GOT3 (cell line): ENCODE measurements at places on chromosomes 11 and 22.
A peak's percentile ranks its signal among the peaks of the same experiment; 100 is the strongest.

- DNase-seq, result no peak
Measured at GRCh38 chr11:80146232-80146631, 705.4 kb upstream of the TENM4 start.

DNA sequence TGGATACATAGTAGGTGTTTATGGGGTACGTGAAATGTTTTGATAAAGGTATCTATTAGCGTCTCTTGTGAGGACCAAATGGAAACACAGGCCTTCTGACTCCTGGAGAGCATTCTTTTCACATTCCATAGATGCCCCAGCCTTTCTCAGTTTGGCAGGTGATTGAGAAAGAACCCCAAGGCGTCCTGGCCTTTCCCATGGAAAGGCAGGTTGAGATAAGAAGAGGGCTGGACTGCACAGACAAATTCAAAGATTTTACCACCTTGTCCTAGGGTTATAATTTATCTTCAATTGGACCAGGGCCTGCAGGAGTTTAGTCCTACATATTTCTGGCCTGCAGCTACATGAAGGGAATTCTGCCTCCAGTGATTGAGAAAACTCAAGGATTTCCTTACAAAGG lies 661 bp upstream of the OLFML1 start:
- no peak for DNase-seq

- DNase-seq, result no peak
Measured at GRCh38 chr22:21624120-21624879, 5.5 kb downstream of the YDJC start.

DNA sequence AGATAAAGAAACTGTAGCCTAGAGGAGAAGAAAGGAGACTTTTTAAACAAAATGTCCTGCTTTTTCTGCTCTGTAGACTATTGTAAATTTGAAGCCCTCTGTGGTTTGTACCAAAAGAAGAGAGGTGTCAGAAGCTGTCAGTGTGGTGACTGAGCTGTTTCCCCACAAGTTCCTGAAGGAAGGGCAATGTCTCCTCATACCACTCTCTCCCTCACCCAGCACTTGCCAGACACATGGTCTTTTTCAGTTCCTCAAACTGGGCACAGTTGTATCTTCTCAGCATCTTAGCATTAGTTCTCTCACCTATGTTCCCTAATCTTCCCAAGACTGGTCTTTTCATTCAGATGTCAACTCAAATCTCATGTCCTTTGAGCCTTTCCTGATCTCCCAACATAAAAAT lies 4.3 kb downstream of the BCO2 start:
- no peak for DNase-seq

- no peak for DNase-seq
Measured at GRCh38 chr22:49550141-49550430, 277.6 kb downstream of the BRD1 start.

DNA sequence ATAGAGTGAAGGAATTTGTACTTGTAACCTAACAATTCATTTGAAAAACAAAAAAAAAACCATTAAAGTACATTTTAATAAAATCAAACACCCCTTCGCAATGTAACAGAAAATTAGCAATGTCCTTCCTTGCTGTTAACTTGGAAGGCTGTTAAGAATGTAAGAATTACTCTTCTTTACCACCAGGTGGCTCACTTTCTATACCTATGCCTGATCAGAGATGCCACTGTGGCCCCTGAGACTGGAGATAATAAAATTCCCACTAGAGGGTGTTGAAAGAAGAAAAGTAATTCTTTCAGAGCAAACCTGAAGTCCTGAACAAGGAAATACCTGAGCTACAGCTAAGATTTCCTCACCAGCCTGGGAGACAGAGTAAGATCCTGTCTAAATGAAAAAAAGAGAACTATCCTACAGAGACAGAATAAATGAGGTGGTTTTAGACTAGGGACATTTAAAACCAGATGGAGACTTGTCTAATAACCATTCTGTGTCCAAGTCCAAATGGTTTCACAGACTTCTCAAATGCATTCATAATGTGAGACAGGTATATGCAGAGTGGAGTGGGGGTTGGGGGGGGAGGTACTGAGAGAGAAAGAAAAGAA lies 1089.3 kb downstream of the FAM181B start:
- no peak for DNase-seq

- no peak for DNase-seq
Measured at GRCh38 chr22:29348041-29348440, 32.5 kb upstream of the RASL10A start.

GRCh38 chr11:126713806-126714205 lies 286.8 kb downstream of the KIRREL3 start:
- no peak for DNase-seq

- no peak for DNase-seq
Measured at GRCh38 chr22:22951035-22951434, 63.4 kb downstream of the IGLL5 start.

- DNase-seq, result no peak
Measured at GRCh38 chr22:47049078-47049624, 286.7 kb downstream of the TBC1D22A start.

- DNase-seq, result no peak
Measured at GRCh38 chr22:25199731-25200520, at the start of gene CRYBB3. Gene CRYBB3, plus strand, starts transcription at chr22:25199858. Its CDS starts 1,539 bp downstream, at chr22:25201397.

- no peak for DNase-seq
Measured at GRCh38 chr11:28981381-28981780, 873.2 kb downstream of the METTL15 start.

- peak; percentile 28 for DNase-seq
Measured at GRCh38 chr11:108497317-108498045, 703 bp downstream of the POGLUT3 start.

DNA sequence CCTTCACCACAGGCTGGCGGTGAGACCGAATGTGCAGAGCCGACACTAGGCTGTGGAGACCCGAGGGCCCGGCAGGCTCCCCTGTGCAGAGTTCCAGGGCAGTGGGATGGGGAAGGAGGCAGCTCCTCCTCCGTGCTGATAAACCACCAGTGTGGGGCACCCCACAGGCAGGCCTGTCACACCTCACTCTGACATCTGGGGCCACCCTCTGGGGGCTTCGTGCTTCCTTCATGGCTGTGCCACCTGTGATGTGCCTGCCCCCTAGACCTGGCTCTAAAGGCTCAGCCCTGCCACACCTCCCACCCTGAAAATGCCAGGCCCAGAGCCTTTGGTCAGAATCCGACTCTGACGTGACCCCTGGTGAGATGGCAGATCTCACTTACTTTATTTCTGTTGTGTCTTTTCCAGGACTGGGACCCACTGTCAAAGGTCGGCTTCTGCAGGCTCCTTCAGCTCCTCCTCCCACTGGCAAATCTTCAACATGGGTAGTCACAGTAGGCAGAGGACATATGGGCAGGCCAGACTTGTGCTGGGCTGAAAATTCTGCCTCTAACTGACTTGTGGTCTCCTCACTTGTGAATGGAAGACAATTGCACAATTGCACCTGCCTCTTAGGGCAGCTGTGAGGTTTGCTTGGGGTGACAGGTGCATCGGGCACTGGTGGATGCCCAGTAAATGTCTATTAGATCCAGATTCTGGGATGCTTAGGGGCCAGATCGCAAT lies 46.2 kb upstream of the TSKU start:
- no peak for DNase-seq
